ENCODE measurements at places on chromosomes 1 and 21. TPM values are rescaled to one million over a fixed set of nuclear protein-coding genes. Genes with fewer than 3 reads are reported as not detected.

The GBP5 gene
- total RNA-seq: under 0.01 TPM

The CAMK1G gene
- total RNA-seq: 2.4 TPM

The CELA2B gene
- not detected for total RNA-seq

- no peak for DNase-seq
Measured at GRCh38 chr1:180525715-180526039, 23.3 kb upstream of the ACBD6 start.

The CRYBG2 gene
- 0.41 TPM for total RNA-seq

DNA sequence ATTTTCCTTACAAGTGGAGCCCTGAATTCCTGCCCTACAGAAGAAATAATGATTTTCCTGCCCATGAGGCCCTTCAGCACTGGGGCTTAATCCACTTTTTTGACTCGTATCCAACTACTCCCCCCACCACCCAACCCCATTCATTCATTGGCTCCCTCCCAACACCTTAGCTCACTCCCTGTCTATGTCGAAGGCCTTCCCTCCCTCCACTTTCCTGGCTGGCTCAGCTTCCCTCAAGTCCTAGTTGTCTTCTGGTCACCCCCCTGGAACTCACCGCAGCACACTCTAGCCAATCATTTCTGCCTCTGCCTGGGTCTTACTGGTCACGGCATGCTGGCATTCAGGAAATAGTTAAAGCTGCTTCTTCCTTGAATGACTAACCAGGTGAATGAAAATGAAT, 118.9 kb downstream of the PGBD5 start:
- no peak for DNase-seq
